ENCODE measurements at places on chromosomes 5 and 9. TPM values are rescaled to one million over a fixed set of nuclear protein-coding genes. Genes with fewer than 3 reads are reported as not detected.

- no peak for DNase-seq
- H3K27ac ChIP-seq = no peak overlapping the region
- H3K4me1 ChIP-seq = no peaks in the 10 kb centered on the region
- no peaks in the 10 kb centered on the region for H3K27me3 ChIP-seq
These were observed 34.1 kb downstream of the ZNF483 start for GRCh38 chr9:111559000-111559610.

- no peaks in the 10 kb centered on the region for H3K36me3 ChIP-seq
- H3K4me3 ChIP-seq = no peak overlapping the region
- no peaks in the 10 kb centered on the region for H3K27me3 ChIP-seq
- H3K27ac ChIP-seq = no peak overlapping the region
These were observed 81.3 kb upstream of the IRX4 start for GRCh38 chr5:1963941-1964451.

DNA sequence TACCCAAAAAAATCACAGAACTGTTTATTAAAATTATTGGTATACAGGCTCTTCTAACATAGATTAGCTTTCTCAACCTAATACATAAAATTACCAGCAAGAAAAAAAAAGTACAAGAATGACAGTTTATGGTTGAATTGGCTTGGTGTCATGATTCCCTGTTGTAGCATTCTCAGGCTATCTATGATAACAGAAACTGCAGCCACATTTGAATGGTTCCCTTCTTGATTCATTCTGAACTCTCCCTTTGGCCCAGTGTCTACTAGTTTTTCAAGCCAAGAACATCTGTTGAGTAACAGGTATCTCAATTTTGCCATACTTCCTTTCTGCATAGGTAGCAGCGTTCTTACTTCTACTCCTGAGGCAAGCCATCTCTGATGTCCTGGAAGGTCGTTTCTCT is 3.0 kb downstream of the SPIN1 start:
- H3K27ac ChIP-seq = peak overlapping the region; percentile 30
- H3K4me3 ChIP-seq = no peak overlapping the region
- H3K4me1 ChIP-seq = no peaks in the 10 kb centered on the region
- no peaks in the 10 kb centered on the region for H3K36me3 ChIP-seq
- DNase-seq = no peak

- H3K4me3 ChIP-seq = no peak overlapping the region
- no peaks in the 10 kb centered on the region for H3K4me1 ChIP-seq
- no peaks in the 10 kb centered on the region for H3K36me3 ChIP-seq
- no peak for DNase-seq
- no peaks in the 10 kb centered on the region for H3K27me3 ChIP-seq
These were observed 637.6 kb upstream of the SGCD start for GRCh38 chr5:155689406-155689805.

GRCh38 chr9:73548201-73548600 is 396.5 kb downstream of the ANXA1 start:
- DNase-seq = no peak
- H3K36me3 ChIP-seq = no peaks in the 10 kb centered on the region
- H3K4me1 ChIP-seq = no peaks in the 10 kb centered on the region
- no peaks in the 10 kb centered on the region for H3K27me3 ChIP-seq
- H3K27ac ChIP-seq = no peak overlapping the region

DNA sequence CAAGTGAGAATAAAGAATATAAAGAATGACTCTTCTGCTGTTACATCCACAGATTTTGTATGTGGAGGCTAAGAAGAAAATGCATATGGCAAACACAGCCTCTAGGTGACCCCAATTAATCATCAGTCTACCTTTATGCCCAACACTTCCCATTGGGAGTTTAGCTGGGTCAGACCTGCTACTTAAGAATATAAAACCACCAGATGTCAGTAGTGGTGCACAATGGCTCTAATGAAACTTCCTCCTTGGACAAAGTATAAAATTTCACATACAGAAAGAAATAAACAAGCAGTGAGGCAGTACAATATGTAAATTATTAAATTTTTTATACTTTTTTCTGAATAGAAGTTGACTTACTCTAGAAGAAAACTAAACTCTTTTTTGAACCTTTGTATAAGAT is 539.9 kb downstream of the BRINP1 start:
- no peaks in the 10 kb centered on the region for H3K36me3 ChIP-seq
- no peak for DNase-seq
- H3K4me3 ChIP-seq = no peak overlapping the region

GRCh38 chr5:168899264-168899663 is 320.1 kb upstream of the PANK3 start:
- DNase-seq = no peak
- H3K36me3 ChIP-seq = no peaks in the 10 kb centered on the region
- no peaks in the 10 kb centered on the region for H3K27me3 ChIP-seq
- H3K4me3 ChIP-seq = no peak overlapping the region

GRCh38 chr5:113034182-113034773 is 57.7 kb downstream of the DCP2 start:
- no peaks in the 10 kb centered on the region for H3K27me3 ChIP-seq
- no peaks in the 10 kb centered on the region for H3K36me3 ChIP-seq
- H3K4me3 ChIP-seq = no peak overlapping the region
- H3K4me1 ChIP-seq = no peaks in the 10 kb centered on the region
- H3K27ac ChIP-seq = no peak overlapping the region
- DNase-seq = no peak

DNA sequence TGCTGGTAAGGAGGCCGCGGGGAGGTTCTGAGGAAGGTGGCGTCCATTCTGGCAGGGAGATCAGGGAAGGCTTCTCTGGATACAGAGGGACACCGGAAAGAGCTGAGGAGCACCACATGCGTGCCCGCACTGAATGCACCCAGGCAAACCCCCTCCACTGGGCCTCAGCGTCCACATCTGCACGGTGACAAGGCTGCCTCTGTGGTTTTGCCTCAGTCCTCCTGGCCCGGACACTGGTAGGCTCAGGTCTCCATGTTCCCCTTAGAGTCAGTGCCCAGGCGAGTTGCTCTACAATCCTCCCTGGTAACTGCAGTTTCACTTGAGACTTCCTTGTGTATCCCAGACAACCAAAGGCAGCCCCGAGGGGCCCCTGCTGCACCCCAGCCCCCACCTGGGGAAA is 173.3 kb downstream of the MELK start:
- no peaks in the 10 kb centered on the region for H3K4me1 ChIP-seq
- peaks cover 59% of the 10 kb centered on the region for H3K27me3 ChIP-seq
- no peak overlapping the region for H3K4me3 ChIP-seq
- no peak overlapping the region for H3K27ac ChIP-seq

DNA sequence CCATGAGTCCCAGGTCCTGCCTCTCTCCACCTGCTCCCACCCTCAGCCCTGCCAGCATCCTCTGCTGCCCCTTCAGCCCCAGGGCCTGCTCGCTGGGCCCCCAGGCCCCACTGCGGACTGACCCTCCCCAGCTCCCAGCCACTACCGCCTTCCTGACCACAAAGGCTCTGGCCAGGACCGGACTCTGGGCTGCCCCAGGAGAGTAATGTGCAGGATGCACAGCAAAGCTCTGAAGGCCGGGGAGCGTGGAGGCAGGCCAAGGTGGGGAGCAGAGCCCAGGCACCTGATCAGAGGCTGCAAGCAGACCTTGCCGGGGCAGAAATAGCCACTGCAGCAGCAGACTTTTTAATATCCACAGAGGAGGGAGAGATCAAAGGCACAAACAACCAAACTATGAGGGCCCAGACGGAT is 27.9 kb downstream of the IPPK start:
- H3K36me3 ChIP-seq = peaks cover 14% of the 10 kb centered on the region
- no peak overlapping the region for H3K27ac ChIP-seq
- no peaks in the 10 kb centered on the region for H3K4me1 ChIP-seq
- peak; percentile 59 for DNase-seq
- no peaks in the 10 kb centered on the region for H3K27me3 ChIP-seq
- no peak overlapping the region for H3K4me3 ChIP-seq

DNA sequence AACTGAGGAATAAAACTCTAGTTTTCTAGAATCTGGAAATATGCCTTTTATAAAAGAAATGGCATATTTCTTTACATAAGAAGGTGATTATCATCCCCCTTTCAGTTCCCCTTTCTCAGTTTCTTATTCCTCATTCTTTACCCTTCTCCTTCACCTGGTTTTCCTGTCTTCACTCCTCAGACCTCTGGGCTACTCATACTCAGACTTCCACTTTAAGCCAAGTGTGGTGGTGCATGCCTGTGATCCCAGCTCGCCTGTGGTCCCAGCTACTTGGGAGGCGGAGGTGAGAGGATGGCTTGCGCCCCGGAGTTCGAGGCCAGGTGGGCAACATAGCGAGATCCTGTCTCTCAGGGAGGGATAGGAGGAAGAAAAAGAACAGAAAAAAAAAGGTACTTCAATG is 57.2 kb downstream of the RANBP6 start:
- no peaks in the 10 kb centered on the region for H3K27me3 ChIP-seq
- no peak overlapping the region for H3K27ac ChIP-seq
- no peak for DNase-seq
- H3K4me1 ChIP-seq = no peaks in the 10 kb centered on the region
- no peaks in the 10 kb centered on the region for H3K36me3 ChIP-seq

DNA sequence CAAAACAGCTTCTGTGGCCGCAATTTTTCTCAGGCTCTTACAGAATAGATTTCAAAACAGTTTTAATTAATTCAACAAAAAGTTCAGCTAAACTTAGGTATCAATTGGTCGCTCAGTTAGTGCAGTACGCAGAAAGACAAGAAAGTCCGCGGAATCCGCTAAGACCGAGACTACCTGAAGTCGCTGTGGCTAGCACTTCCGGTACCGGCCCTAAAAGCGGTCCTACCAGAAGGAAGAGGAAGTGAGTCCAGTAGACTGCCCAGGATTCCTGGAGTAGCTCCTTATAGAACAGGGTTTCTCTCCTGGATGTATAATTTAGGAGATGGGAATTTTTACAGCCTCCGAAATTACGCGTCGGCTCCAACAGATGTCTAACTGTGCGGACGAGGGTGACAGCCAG is 16.6 kb upstream of the PCDHB2 start:
- no peaks in the 10 kb centered on the region for H3K27me3 ChIP-seq
- H3K4me3 ChIP-seq = no peak overlapping the region
- H3K27ac ChIP-seq = no peak overlapping the region
- no peak for DNase-seq
- no peaks in the 10 kb centered on the region for H3K36me3 ChIP-seq

DNA sequence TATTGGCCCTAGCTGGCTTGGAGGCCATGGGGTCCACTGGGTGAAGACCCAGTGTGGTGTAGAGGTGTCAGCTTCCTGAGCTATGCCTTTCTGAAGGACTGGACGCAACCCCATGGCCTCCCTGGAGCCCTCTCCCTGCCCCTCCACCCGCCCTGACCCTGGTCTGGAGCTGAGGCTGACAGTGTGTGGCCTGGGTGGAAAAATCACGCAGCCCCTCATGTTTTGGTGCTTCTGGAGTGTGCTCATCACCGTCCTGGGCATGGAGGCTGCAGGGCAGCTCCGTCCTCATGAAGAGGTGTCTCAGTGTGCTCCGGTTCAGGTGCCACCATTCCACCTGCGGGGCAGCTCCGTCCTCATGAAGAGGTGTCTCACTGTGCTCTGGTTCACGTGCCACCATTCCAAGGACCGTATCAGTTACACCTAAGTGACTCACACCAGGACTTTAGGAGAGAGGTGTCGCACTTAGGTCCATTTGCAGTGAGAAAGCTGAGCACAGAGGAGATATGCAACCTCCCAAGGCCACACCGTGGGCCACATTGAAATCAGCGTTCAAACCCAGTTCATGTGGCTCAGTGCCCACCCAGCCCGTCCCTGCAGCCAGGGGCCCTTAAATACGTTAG is 214.3 kb upstream of the IRX1 start:
- H3K27me3 ChIP-seq = no peaks in the 10 kb centered on the region
- no peaks in the 10 kb centered on the region for H3K4me1 ChIP-seq
- H3K36me3 ChIP-seq = no peaks in the 10 kb centered on the region

- no peak overlapping the region for H3K4me3 ChIP-seq
- no peak overlapping the region for H3K27ac ChIP-seq
- peaks cover 15% of the 10 kb centered on the region for H3K4me1 ChIP-seq
These were observed 39.0 kb upstream of the ZSWIM6 start for GRCh38 chr5:61293071-61293470.

DNA sequence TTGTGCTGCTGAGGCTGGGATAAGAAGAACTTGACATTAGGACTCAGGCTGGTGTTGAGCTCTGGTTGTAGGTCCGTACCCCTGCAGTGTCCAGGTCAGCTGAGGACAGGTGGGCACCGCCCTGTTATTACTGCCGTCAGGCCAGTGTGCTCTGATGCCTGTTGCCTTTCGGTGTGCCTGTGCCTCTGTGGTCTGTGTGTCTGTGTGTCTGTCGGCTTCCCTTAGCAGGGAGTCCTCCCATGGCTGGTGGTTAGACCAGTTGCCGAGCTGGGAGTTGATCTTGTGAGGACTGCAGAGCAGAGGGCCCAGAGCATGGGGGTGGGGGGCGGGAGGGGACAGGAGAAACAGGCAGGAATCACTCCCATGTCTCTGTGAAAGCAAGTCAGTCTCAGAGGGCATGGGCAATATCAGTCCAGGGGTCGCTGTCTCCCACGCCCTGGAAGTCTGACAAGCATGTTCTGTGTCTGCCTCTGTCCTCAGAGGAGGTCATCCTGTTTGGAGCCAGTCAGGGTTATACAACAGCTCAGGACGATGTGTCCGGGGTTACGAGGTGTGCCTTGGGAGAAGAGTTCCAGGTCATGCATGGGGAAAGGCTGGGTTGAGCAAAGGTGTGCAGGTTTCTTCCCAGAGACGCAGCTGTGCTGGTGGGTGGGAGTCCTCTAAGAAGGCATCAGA is 67.3 kb upstream of the GARNL3 start:
- H3K4me3 ChIP-seq = no peak overlapping the region
- DNase-seq = no peak
- H3K27me3 ChIP-seq = no peaks in the 10 kb centered on the region
- no peaks in the 10 kb centered on the region for H3K36me3 ChIP-seq

DNA sequence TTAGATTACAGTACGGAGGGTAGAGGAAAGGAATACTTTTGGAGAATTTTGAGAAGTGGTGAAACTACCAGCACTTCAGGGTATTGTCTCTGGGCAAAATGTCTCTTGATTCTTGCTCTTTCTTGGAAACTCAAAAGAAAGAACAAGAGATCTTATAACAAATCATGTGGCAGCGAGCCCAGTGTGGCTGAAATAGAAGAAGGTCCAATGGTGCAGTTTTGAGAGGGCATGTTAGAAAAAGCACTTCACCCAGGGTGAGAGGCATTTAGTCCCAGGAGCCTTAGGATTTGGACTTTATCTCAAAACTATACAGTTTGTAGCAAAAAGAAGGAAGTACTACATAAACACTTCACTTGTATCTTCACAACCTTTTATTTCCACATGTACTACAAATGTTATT is 39.4 kb downstream of the NNT start:
- H3K36me3 ChIP-seq = peaks cover 24% of the 10 kb centered on the region
- H3K27ac ChIP-seq = no peak overlapping the region
- no peaks in the 10 kb centered on the region for H3K27me3 ChIP-seq
- H3K4me1 ChIP-seq = peaks cover 31% of the 10 kb centered on the region
- no peak for DNase-seq

- no peaks in the 10 kb centered on the region for H3K4me1 ChIP-seq
- no peaks in the 10 kb centered on the region for H3K36me3 ChIP-seq
- no peak overlapping the region for H3K27ac ChIP-seq
- no peak overlapping the region for H3K4me3 ChIP-seq
- no peaks in the 10 kb centered on the region for H3K27me3 ChIP-seq
These were observed 11.0 kb downstream of the SKP2 start for GRCh38 chr5:36162810-36163486.

GRCh38 chr9:100413839-100414420 is 13.0 kb upstream of the MSANTD3 start:
- no peaks in the 10 kb centered on the region for H3K36me3 ChIP-seq
- H3K4me1 ChIP-seq = peaks cover 10% of the 10 kb centered on the region
- no peak overlapping the region for H3K4me3 ChIP-seq
- no peaks in the 10 kb centered on the region for H3K27me3 ChIP-seq

The LCP2 gene
- total RNA-seq = 10.2 TPM

The KIF3A gene
- 7.1 TPM for total RNA-seq

The CATSPER3 gene
- not detected for total RNA-seq

The WDR38 gene
- not detected for total RNA-seq

The CDKN2B gene
- 4.9 TPM for total RNA-seq

All from sigmoid colon (tissue), 7 donors.